ENCODE measurements at places on chromosomes 1 and 21.

GRCh38 chr1:26412180-26412840, 1.7 kb downstream of the LIN28A start:
- no peaks in the 10 kb centered on the region for H3K36me3 ChIP-seq
- H3K27ac ChIP-seq, result no peak overlapping the region
- no peak for DNase-seq
- no peak overlapping the region for H3K4me3 ChIP-seq

DNA sequence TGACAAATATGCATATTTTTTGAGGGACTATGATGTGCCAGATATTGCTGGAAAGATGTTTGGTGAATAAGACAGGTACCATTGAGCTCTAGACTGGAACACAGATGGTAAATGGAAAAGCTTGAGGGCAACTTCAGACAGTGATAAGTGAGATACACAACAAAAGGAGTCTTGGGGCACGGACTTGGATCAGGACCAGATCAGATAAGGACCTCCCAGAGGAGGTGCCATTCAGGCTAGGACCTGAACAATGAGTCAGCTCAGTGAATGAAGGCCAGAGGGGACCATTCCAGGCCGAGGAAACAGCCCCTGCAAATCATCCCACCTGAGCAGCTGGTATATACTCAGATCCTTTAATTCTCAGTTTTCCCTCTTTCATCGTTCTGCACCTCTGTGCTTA, 1.8 kb upstream of the KCNJ15 start:
- peaks cover 23% of the 10 kb centered on the region for H3K27me3 ChIP-seq
- no peak overlapping the region for H3K27ac ChIP-seq
- no peak for DNase-seq
- no peaks in the 10 kb centered on the region for H3K4me1 ChIP-seq
- H3K4me3 ChIP-seq, result no peak overlapping the region

- peak overlapping the region; percentile 99 for H3K4me3 ChIP-seq
- H3K27ac ChIP-seq, result peak overlapping the region; percentile 97
- DNase-seq, result no peak
- H3K36me3 ChIP-seq, result peaks cover 19% of the 10 kb centered on the region
These were observed 282 bp upstream of the LYPLAL1 start for GRCh38 chr1:219173434-219173757.

- H3K27ac ChIP-seq, result no peak overlapping the region
- DNase-seq, result no peak
- peaks cover 24% of the 10 kb centered on the region for H3K4me1 ChIP-seq
- H3K27me3 ChIP-seq, result no peaks in the 10 kb centered on the region
- H3K4me3 ChIP-seq, result no peak overlapping the region
These were observed 21.7 kb upstream of the TUT4 start for GRCh38 chr1:52574594-52574993.

- no peak for DNase-seq
- H3K4me1 ChIP-seq, result peaks cover 27% of the 10 kb centered on the region
- H3K27ac ChIP-seq, result no peak overlapping the region
- peaks cover 12% of the 10 kb centered on the region for H3K27me3 ChIP-seq
- H3K36me3 ChIP-seq, result no peaks in the 10 kb centered on the region
- peak overlapping the region; percentile 77 for H3K4me3 ChIP-seq
These were observed 306.2 kb downstream of the TTLL7 start for GRCh38 chr1:83692524-83693381.

- no peak overlapping the region for H3K27ac ChIP-seq
- peaks cover 5% of the 10 kb centered on the region for H3K27me3 ChIP-seq
- H3K4me1 ChIP-seq, result peaks cover 7% of the 10 kb centered on the region
- H3K36me3 ChIP-seq, result no peaks in the 10 kb centered on the region
These were observed 37.4 kb downstream of the PHC2 start for GRCh38 chr1:33393524-33393923.

DNA sequence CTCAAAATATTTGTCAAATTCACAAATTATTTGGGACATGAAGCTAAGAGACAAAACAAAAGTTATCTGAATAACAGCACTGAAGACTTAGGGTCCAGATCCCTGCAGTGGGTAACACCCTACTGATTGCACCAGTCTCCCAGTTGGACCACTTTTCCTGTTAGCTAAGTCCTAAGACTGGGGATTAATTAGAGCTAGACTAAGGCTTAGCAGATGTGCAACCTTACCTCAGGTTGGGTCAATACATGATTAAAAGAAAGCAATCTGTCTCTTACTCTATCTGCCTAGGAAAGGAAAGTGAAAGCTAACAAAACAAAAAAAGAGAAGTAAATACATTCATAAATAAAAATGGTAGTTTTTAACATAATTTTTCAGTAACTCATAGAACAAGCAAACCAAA, 737.2 kb upstream of the CHRM3 start:
- no peaks in the 10 kb centered on the region for H3K36me3 ChIP-seq
- no peak overlapping the region for H3K4me3 ChIP-seq
- no peaks in the 10 kb centered on the region for H3K4me1 ChIP-seq
- no peak overlapping the region for H3K27ac ChIP-seq

GRCh38 chr21:45034556-45035476, 39.6 kb upstream of the ADARB1 start:
- no peak overlapping the region for H3K4me3 ChIP-seq
- peaks cover 11% of the 10 kb centered on the region for H3K27me3 ChIP-seq
- no peaks in the 10 kb centered on the region for H3K36me3 ChIP-seq
- no peaks in the 10 kb centered on the region for H3K4me1 ChIP-seq

Measured in activated T-helper 1 cell treated with anti-CD3 and anti-CD28 coated beads, Interleukin-12 subunit alpha, Interleukin-12 subunit beta, Interleukin-2, Interleukin-4 antibody, amounts not matched to agents 30 ng/mL and 10 ng/mL and 1 ng/mL, durations not matched to agents 14 hours and 24 hours and 36 hours (primary cell).